ENCODE measurements at places on chromosomes 1 and 21. TPM values are rescaled to one million over a fixed set of nuclear protein-coding genes. Genes with fewer than 3 reads are reported as not detected.

DNA sequence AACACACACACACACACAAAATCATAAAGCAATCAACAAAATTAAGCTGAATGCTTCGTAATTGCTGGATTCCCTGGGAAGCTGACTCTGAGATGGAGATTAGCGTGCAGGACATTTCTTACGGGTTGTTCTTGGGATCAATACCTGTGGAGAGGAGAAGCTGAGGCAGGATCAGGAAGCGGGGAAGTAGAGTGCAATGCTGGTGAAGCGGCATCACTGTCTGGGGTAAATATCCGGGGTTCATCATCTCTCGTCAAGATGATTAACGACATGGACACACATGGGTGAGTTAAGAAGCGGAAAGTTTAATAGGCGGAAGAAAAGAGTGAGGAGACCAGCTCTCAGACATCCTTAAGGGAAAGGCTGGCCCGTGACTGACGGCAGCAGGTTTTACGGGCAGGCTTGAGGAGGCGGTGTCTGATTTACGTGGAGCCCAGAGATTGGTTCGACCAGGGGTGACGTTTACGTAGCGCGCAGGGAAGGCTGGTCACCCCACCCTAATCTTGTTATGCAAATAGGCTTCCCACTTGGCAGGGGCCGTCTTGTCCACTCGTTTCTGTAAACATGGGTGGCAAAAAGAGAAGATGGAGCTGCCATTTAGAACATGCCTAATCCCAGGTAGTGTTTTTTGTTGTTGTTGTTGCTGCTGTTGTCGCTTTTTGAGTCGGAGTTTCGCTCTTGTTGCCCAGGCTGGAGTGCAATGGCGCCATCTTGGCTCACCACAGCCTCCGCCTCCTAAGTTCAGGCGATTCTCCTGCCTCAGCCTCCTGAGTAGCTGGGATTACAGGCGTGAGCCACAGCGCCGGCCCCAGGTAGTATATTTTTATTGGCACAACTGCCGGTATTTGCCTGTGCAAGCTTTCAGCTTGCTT lies 135.6 kb upstream of the KCNJ15 start:
- DNase-seq: no peak

DNA sequence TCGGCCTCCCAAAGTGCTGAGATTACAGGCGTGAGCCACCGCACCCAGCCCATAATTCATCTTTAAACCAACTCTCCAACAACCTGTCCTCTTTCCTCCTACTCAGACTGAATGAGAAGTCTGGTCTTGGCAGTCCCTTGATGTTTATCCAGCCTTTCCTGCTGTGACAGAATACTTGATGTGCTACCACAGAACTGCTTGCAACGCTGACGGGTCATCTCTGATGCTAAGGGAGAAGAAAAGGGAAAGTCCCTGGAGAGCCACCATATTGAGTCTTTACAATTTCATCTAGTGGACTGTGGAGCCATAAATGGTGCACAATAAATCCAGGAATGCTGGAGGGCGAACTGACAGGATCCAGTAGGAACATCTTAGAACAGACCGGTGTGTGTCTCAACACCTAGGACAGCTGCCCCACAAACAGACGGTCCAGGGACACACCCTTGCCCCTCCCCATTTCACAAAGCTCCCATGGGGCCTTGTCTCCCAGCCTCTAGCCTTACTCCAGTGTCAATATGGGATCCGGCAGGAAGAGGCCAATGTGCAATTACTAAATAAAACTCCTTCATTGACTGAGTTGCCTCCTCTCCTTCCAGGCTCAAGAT lies 30.7 kb downstream of the JAK1 start:
- DNase-seq: no peak

DNA sequence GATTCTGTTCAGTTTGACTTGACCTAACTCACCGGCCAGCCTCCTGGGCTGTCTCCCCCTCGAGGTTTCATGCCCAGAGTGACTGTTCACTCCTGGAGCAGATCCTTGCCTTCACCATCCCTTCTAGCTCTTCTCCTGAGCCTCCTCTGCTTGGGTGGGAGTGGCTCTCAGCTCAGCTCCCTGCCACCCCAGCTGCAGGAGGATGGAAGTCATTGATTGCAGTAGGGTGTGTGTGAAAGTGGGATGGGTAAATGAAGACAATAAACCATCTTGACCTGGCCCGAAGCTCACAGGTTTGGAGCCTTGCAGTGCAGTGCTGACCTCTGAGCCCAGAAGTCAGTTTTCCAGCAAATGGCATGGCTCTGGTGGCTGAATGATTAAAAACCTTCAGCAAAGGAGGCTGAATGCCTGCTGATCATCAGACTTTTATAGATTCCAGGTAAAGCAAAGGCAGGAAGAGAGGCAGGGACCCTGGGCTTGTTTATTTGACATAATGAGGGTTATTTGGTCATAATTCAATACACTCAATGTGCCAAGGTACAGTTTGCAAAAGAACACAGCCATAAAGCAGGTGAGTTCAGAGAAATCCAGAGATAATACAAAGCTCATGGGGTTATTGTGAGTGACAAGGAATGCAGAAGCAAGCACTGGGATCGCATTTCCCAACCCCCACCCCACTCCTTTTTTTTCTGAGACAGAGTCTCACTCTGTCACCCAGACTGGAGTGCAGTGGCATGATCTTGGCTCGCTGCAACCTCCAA lies 17.5 kb upstream of the TFF3 start:
- no peak for DNase-seq

The FALEC gene
- total RNA-seq: 0.37 TPM

The SPRR2B gene
- total RNA-seq: not detected

The FAM72D gene
- 7.9 TPM for total RNA-seq
